Adipocyte (in vitro differentiated cells): ENCODE measurements at places on chromosomes 12 and 14.
A peak's percentile ranks its signal among the peaks of the same experiment; 100 is the strongest.

DNA sequence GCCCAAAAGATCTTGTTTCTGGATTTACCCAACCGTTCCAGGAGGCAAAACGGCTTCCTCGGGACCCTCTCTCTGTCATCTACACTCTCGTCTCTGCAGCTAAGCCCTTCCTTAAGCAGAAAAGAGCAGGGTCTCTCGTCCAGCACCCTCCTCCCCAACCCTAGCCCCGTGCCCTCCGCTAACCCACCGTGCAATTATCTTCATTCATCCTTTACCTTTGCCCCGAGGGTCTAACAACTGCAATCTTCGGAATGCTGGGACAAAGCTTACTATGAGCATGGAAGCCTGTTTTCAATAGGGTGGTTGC is 276 bp upstream of the BMAL2 start:
- no peak for DNase-seq

GRCh38 chr12:121711361-121712189 is 977 bp upstream of the TMEM120B start:
- no peak for DNase-seq

DNA sequence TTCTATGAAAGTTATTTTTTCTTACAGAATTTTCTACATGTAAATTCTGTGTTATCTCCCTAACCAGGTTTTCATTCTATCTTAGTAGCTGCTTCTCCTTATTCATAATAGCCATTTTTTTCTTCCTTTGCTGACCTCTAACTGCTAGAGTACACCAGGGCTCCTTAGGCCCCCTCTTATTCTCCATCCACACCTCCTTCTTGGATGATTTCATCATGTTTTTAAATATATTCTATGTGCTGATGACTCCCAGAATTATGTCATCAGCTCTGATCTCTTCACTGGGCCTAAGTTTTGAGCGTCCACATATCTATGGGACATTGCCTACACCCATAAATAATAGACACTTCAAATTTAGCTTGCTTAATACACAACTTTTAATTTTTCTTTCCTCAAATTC is 721.5 kb downstream of the SLC16A7 start:
- DNase-seq, result no peak

DNA sequence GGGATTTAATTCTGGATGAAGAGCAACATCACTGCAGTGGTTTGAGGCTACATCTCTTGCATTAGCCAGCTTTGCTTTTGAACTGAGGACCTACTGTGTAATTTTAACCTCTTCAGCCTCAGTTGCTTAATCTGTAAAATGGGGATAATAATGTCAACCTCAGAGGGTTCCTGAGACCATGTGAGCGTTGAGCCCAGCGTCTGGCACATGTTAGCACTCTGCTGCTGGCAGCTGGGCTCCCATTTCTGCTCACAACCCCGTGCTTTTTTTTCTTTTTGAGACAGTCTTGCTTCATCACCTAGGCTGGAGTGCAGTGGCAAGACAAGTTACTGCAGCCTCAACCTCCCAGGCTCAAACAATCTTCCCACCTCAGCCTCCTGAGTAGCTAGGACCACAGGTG is 31.6 kb downstream of the TESC start:
- no peak for DNase-seq

DNA sequence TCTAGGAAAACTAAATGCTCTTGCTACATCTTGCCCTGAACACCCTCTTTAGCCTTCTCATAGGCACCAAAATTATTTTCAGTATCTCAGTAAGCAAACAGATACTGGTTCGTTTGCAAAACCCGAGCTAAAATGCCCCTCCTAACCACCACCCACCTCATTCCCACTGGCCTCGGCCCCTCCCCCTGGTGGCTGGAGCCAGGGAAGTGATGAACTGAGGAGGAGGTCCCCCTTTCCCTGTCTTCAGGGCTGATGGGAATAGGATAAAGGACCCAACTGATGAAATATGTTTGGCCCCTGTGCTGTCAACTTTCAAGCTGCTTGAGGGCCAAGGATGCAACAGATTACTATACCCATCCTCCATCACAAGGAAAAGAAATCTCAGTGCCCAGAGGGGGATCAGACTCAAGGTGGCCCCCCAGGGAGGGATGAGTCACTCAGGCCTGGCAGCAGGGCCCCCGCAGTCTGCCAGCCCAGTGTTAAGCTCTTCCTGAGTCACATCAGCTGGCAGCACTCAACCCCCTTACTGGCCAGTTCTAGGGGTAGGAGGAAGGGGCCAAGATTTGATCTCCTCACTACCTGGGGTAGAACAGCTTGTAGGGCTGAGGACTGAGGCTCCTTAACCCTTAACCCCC is 1.7 kb downstream of the ANKRD52 start:
- peak; percentile 59 for DNase-seq

- DNase-seq, result no peak
Observed at GRCh38 chr14:95858893-95859292, 17.7 kb upstream of the TUNAR start.

DNA sequence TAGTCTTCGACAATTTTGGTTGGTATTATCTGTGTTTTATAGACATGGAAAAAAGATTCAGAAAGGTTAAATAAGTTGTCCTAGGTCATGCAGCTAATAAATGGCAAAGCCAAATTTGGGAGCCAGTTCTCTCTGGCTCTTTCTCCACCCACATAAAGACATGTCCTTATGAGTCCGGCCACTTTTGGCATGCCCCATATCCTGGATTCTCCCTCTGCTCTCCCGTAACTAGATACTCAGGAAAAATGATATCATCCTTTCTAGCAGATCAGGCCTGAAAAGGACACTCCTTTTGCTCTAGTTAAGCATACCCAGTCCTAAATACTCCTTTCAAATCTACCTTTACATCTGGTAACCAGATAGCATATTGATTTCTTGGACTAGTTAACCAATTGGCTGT is 64.4 kb downstream of the TTLL5 start:
- no peak for DNase-seq

DNA sequence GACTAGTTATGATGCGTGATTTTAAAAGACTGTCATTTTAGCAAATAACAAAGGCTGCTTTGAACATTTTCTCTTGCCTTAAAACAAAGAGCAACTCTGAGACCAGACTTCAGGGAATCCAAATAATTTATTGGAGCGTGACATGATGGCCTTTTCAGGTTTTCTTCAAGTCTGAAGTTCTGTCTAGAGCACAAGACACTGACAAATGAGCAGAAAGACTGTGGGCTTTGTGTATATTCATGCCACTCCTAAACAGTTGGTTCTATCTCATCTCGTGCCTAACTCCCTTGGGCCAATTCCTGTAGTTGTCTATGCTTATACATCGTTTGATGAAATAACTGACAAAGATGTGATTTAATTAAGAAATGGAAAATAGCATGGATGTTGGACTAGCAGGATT is 47.5 kb downstream of the IFT81 start:
- DNase-seq, result no peak

DNA sequence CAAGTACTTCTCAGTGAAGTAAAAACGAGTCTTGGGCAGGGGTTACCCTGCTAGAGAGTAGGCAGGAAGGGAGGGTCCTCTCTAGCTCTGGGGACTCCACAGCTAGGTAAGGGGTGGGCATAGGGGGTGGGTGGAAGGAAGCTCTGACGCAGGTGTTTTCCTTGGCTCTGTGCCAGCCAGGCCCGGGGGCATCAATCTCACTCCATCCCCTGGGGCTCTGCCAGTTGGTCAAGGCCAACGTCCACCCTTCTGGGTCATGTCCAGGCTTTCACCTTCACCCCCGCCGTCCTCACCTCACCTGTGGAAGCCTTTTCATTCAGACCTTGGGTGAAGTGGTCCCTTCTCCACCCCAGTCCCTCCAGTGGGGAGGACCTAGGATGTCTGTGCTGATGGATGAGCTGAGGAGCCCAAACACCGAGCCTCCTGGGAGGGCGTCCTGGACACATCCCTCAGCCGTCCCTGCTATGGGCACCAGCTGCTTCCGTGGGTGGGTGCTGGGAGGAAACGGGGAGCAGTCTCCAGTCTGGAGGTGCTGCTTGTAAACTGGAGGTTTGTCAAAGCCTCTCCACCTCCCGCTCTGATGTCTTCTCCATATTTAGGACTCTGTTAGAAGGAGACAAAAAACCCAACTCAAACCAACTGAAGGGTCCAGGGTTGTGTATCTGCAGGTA is 71.5 kb upstream of the SFSWAP start:
- no peak for DNase-seq

GRCh38 chr12:89448951-89449371 is 75.6 kb downstream of the GALNT4 start:
- peak; percentile 21 for DNase-seq

DNA sequence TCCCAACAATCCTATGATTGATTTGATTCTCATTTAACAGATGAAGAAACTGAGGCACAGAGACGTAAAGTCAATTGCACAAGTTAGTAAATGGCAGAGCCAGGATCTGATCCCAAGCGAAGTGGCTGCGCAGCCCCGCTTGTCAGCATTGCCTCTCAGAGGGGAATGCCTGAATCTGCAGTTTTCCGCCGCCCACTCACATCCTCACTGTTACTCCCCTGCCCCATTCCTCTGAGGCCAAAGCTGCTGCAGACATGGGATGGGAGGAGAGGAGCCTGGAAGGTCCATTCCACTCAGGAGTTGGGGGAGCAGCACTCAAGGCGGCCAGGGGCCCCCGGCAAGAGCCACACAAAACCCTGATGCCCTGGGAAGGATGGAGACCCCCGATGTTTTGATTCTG is 1.0 kb downstream of the NRIP2 start:
- DNase-seq, result no peak

GRCh38 chr12:67807814-67808213 is 159.3 kb downstream of the DYRK2 start:
- DNase-seq, result peak; percentile 27

DNA sequence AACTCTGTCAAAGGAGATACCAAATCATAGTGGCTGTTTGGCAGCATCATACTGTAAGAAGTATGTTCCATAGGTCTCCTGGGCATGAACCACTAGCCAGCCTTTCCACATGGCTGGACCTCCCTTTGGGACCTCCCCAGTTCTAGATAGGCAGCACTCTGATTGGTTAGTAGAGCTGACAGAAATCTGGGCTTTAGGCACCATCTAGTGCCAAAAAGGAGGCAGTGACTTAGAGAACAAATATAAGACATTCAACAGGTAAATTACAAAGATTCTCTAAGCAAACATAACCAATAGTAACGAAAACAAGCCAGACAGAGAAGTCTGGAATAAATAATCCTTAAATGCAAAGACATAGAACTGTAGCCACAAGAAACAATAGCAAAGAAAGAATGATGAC is 148.0 kb upstream of the PDE3A start:
- DNase-seq, result peak; percentile 50
